ENCODE measurements at places on chromosomes 5 and 9. TPM values are rescaled to one million over a fixed set of nuclear protein-coding genes. Genes with fewer than 3 reads are reported as not detected.

Gene SHISAL2B
- 0.35 TPM for polyA plus RNA-seq

Gene PDE8B
- polyA plus RNA-seq = 3.3 TPM

Gene NRARP
- 5.2 TPM for polyA plus RNA-seq

Gene WNT8A
- not detected for polyA plus RNA-seq

Gene LCN9
- not detected for polyA plus RNA-seq

Gene C5orf58
- 0.63 TPM for polyA plus RNA-seq

Gene PHF24
- 0.41 TPM for polyA plus RNA-seq

Gene GABBR2
- 0.74 TPM for polyA plus RNA-seq

Gene SPTLC1
- polyA plus RNA-seq = 49.1 TPM

Gene TNC
- 39.3 TPM for polyA plus RNA-seq

Gene SLC25A48
- polyA plus RNA-seq = not detected

Gene CCNI2
- polyA plus RNA-seq = 0.60 TPM

Gene MCTP1
- polyA plus RNA-seq = 9.9 TPM

Gene FCHO2
- polyA plus RNA-seq = 19.3 TPM

Gene PCDHB11
- 3.5 TPM for polyA plus RNA-seq

Gene FUT7
- not detected for polyA plus RNA-seq

Gene LIFR
- polyA plus RNA-seq = 40.5 TPM

Gene SSBP2
- 62.2 TPM for polyA plus RNA-seq

Gene IDNK
- 5.8 TPM for polyA plus RNA-seq

Gene TLX3
- not detected for polyA plus RNA-seq

Gene CCDC69
- polyA plus RNA-seq = 30.9 TPM

Gene C5orf47
- polyA plus RNA-seq = 0.14 TPM

Gene SYK
- polyA plus RNA-seq = 2.9 TPM

Gene ABO
- polyA plus RNA-seq = 4.5 TPM

Gene GALNT12
- 6.4 TPM for polyA plus RNA-seq

Gene TRAF1
- 5.7 TPM for polyA plus RNA-seq

Gene CEL
- polyA plus RNA-seq = 1.7 TPM

Gene PTGDS
- 12.0 TPM for polyA plus RNA-seq

Gene DNAH5
- 1.8 TPM for polyA plus RNA-seq

Gene CARTPT
- 0.15 TPM for polyA plus RNA-seq

Gene CDH12
- polyA plus RNA-seq = 2.6 TPM

Gene PDGFRB
- 89.2 TPM for polyA plus RNA-seq

Gene NR5A1
- polyA plus RNA-seq = 0.28 TPM

Gene PCDHB13
- polyA plus RNA-seq = 2.5 TPM

All from muscle of back (tissue), 13 donors.